ENCODE measurements at places on chromosomes 1 and 21. TPM values are rescaled to one million over a fixed set of nuclear protein-coding genes. Genes with fewer than 3 reads are reported as not detected.

Gene HOOK1
- 62.5 TPM for total RNA-seq

Gene NEXN
- 1.9 TPM for total RNA-seq

Gene CD48
- 2.2 TPM for total RNA-seq

Gene SCMH1
- 24.1 TPM for total RNA-seq

Gene GSTM1
- total RNA-seq: not detected

Gene ETNK2
- total RNA-seq: 1.6 TPM

Gene ITGB2
- 6.8 TPM for total RNA-seq

Gene SELENON
- 29.6 TPM for total RNA-seq

Gene CD164L2
- 0.47 TPM for total RNA-seq

Gene TRIM67
- total RNA-seq: not detected

Gene RUNX3
- total RNA-seq: 5.7 TPM

Gene NBPF19
- 13.4 TPM for total RNA-seq
